ENCODE measurements at places on chromosomes 13 and 19.

DNA sequence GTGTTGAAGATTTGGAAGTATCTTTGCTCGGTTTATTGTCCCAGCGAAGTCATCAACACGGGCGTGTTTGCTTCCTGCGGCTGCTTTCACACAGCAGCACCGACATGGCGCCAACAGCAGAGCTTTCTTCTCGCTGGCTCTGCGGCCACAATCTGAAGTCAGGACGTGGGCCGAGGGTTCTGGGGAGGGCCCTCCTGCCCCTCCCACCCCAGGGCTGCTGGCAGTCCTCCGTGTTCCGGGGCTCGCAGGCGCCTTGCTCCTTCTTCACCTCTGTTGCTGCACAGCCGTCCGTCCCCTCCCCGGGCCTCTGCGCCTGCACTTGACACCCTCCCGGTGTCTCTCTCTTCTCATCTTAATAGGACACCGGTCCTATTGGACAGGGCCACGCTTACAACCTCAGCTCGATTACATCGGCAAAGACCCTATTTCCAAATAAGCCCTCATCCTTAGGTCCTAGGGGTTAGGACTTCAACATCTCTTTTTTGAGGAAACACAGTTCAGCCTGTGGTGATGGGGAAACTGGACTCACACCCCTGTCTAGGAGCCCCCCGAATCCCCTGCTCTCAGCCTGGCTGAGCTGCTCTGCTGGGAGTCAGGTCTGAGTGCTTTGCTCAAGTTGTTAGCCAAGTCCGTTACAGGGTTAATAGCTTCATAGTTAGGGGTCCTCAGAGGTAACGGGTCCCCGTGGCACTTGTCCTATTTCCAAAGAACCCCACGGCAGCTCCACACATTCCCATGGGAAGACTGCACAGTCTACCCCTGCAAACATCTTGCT lies 2.7 kb upstream of the TEX29 start:
- no peak for DNase-seq

DNA sequence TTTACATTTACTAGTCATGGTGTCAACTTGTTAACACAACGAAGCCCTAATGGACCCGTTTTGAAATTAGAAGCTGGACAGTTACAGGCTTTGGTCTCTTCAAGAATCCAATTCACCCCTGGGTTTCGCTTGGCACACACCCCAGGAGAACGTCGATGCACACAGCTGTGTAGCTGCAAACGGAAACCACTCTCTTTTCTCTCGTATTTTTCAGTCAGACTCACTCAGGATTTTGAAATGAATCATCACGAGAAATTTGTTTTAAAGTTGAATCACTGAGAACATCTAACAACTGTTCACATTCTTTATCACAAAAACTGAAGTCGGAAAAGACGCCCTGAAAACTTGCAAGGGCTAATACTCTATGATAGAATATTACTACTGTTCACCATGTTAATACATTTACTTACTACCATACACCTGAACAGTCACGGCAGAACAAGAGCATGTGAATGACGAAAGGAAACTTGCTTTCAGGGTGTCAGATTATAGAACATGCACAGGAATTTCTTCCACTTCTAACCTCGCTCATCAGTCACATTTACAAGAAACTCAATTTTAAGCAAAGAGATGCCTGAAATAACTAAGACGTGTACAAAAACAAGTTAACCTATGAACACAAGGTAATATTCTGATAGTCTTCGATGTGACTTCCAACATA lies 4.7 kb downstream of the PNMA8A start:
- DNase-seq: peak; percentile 80

- DNase-seq: peak; percentile 23
Measured at GRCh38 chr13:47085346-47085745, 188.5 kb upstream of the HTR2A start.

- DNase-seq: peak; percentile 8
Measured at GRCh38 chr13:79710376-79710775, 229.4 kb downstream of the NDFIP2 start.

DNA sequence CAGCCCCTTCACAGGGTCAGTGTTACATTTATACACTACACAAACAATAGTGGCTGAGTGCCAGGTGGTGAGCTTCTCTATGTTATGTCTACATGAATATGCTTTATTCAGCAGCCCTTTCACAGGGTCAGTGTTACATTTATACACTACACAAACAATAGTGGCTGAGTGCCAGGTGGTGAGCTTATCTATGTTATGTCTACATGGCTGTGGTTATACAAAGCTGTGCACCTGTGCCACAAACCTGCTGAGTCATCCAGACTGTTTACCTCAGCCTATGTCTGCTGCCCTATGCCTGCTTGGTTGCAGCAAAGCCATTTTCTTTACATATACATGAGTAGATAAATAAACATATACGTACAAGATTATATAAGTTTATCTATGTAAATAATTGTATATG lies 76.5 kb downstream of the ZNF726 start:
- no peak for DNase-seq

DNA sequence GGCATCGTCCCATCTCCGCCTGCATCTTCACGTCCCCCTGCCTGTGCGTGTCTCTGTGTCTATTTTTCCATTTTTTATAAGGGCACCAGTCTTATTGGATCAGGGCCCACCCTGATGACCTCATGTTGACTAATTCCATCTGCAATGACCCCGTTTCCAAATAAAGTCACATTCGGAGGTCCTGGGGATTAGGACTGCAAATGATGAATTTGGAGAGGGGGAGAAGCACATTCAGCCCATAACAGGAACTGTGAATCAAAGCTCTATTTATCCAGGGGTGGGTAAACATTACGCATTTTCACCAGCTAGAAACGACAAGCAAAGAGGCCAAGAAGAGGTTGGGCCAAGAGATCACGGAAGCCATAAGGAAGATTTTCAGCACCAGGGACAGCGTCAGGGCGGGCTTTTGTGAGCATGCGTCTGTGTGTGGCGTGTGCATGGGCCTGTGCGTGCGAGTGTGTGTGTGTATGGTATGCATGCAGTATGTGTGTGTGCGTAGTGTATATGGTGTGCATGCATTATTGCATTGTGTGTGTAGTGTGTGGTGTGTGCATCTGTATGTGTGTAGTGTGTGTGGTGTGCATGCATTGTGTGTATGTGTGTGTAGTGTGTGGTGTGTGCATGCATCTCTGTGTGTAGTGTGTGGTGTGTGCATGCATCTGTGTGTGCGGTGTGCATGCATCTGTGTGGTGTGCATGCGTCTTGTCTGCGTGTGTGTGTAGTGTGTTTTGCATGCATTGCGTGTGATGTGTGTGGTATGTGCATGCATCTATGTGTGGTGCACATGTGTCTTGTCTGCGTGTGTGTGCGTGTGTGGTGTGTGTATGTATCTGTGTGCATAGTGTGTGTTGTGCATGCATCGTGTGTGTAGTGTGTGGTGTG lies 19.6 kb downstream of the CELF5 start:
- no peak for DNase-seq

GRCh38 chr19:40144947-40145748 lies 46.1 kb upstream of the MAP3K10 start:
- DNase-seq: no peak

- DNase-seq: no peak
Measured at GRCh38 chr13:46535825-46536224, 17.1 kb upstream of the LRCH1 start.

DNA sequence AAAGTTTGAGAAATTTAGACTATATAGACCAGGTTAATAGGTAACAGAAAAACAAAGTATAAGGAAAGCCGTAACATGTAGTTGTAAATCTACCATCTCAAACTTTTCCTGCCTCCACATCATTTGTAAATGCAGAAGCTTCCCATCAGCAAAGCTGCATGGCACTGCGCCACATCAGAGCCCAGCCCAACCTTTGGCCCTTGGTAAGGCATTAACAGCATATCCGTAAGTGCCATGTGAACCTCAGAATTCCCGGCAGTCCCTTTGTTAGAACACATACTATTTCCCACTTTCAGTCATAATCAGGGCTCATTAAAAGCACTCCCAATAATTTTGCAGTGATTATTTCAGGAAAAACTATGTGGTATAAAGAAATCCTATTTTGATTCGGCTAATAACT lies 51.6 kb downstream of the MPHOSPH8 start:
- no peak for DNase-seq

Measured in HS-5 (cell line).